ENCODE measurements at places on chromosomes 1 and 21. TPM values are rescaled to one million over a fixed set of nuclear protein-coding genes. Genes with fewer than 3 reads are reported as not detected.
A peak's percentile ranks its signal among the peaks of the same experiment; 100 is the strongest.

The TNFRSF9 gene
- total RNA-seq, result not detected

DNA sequence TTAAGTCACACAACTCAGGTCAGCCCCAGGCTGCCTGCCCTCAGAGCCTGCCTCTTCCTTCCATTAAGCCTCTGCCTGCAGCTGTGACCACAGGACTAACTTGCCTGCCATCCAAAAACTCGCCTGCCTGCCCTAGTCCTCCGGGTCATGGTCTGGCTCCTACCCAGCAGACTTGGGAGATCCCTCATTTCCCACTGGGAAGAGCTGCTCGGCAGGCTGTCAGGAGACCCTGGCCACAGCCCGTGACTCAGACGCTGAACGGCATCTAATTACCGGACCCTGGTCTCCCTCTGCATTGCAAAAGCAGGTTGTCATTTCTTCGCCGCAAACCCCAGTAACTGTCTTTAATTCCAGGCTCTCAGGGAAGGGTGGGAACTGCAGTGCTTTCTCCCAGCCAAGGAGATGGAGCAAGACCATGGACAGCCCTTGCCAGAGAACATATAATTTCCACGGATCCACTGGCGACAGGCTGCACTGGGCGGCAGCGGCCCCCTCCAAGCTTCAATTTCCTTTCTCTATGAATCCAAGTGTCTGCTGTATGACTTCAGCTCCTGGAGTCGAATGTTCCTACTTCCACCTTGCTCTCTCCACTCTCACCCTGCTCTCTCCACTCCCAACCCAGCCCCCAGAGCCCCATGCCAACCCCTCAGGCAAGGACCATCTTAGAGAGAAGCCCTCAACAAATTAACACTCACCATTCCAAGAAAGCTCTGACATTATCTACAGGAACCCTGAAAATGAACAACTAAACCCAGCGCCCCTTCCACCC is 20.4 kb downstream of the OLFML2B start:
- DNase-seq, result no peak
- H3K27ac ChIP-seq, result peak overlapping the region; percentile 17
- H3K27me3 ChIP-seq, result no peaks in the 10 kb centered on the region
- H3K4me3 ChIP-seq, result no peak overlapping the region

DNA sequence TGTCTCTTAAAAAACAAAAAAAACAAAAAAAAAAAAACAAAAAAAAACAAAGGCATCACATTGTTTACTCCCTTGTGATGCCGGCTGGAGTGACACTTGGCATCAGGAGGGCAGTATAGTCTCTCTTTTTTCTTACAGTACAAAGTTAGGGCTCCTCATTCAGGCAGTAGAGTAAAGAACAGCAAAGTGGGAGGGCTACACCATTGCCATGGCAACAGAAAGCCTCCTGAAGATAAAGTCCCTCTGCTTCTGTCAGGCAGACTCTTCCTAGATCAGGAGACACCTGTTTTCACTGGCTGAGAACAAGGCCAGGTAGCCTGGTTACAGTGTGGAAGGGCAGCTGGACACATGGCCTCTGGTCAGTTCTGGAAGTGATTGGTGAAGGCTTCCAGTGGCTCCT is 41.3 kb upstream of the RAB3GAP2 start:
- no peaks in the 10 kb centered on the region for H3K4me1 ChIP-seq
- H3K36me3 ChIP-seq, result no peaks in the 10 kb centered on the region
- H3K27ac ChIP-seq, result no peak overlapping the region
- DNase-seq, result no peak

- no peaks in the 10 kb centered on the region for H3K27me3 ChIP-seq
- no peak overlapping the region for H3K27ac ChIP-seq
- no peaks in the 10 kb centered on the region for H3K4me1 ChIP-seq
Observed at GRCh38 chr1:14543191-14543840, 55.2 kb upstream of the KAZN start.

DNA sequence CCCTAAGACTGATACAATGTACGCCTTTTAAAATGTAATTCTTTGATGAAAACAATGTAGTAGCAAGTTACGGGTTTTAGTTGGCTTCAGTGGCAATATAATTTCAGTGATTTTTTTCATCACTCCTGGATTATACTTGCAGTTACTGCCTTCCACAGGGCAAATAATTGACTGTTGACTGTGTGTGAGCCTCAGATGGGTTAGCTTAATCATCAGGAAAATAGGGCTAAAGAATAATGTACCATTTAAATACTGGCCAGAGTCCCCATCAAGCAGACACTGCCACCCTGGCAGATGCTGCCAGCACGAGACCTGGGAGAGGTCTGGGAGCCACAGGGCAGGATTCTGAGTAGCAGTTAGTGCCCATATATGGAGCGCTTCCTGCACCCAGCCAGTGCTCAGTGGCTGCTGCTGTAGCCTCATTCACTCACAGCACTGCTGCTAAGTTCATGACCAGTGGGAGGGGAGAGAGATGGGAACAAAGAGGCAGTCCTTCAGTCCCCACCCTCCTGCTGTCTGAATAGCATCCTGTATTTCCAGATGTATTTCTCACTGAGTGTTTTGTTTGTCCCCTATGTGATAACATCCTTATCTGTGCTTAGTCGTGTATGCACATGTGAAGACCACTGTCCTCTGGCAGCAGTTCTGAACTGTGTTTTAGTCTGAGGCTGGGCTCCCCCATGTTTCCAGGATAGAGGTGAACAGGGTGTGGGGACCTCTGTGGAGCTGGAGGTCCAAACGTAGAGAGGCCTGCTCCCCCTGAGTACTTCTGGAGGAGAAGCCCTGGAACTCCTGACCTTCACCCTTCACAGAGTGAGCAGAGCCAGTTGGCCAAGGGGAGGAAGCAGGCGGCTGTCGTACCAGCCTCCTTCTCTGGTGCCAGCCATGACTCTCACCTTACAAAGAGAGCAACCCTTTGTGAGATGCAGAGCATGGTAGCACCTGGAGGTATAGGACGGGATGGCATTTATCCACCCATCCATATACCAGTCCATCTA is 80.4 kb downstream of the ADARB1 start:
- H3K27ac ChIP-seq, result no peak overlapping the region
- no peaks in the 10 kb centered on the region for H3K4me1 ChIP-seq
- H3K36me3 ChIP-seq, result peaks cover 9% of the 10 kb centered on the region
- DNase-seq, result peak; percentile 3
- no peaks in the 10 kb centered on the region for H3K27me3 ChIP-seq

The SELENBP1 gene
- total RNA-seq, result 281 TPM

The CACNA1S gene
- total RNA-seq, result not detected

Measured in stomach (tissue), 19 donors.